ENCODE measurements at places on chromosomes 16 and 17.

DNA sequence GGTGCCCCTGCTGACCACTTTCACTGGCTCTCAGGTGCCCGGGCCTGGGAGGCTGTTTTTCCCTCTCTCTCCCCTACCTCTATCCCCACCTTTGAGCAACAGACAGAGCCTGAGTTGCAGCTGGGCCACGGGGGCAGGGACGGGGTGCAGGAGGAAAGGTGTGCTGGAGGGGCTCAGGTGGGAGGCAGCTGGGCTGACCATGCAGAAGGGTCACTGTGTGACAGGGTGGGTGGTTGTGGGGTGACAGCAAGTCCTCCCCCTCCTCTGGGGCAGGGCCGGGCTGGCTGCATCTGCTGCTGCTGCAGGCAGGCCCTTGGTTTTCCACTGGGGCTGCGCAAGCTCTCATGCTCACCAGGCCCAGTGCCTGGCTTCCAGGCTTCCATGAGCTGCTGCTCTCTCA lies 6.6 kb downstream of the ZNF319 start:
- DNase-seq, result no peak

DNA sequence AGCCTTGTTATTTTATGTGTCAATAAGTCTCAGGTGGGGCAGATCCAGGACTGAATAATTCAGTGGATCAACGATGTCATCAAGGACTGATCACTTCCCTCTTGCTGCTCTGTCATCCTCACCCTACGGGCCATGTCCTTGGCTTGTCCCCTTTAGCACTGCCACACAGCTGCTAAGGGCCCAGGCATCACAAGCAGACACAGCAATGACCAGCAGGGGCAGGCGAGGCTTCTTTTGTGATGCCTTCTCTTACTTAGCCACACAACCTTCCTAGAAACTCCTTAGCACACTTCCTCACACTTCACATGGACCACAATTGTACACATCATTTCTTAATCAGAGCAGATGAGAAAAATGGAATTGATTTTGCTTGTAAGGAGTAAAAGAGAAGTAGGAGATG lies 356.3 kb upstream of the SOX9 start:
- DNase-seq, result no peak

GRCh38 chr16:69111216-69111875 lies 5.9 kb downstream of the HAS3 start:
- DNase-seq, result no peak

DNA sequence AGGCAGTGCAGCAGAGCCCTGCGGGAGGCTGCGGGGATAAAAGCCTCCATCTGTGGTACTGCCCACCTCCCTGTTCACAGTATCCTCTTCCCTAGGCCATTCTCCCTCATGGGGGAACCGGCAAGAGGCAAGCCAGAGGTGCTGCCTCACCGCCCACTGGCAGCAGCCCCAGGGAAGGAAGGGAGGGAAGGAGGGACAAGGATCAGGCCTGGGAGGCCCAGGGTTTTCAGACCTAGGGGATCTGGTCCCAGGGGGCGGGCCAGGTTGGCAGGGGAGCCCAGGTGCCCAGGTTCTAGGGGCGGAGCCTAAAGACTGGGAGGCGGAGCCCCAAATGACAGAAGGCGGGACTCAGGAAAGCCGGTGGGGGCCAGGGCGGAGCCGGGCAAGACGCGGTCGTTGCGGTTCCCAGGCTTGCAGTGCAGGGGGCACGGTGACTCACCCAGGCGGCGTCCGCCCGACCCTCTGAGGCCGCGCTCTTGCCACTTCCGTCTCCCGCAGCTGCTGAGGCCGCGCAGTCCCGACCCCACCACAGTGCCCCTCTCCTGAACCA lies 3.0 kb upstream of the MTMR4 start:
- no peak for DNase-seq

GRCh38 chr17:80885947-80886582 lies 105.6 kb upstream of the CHMP6 start:
- no peak for DNase-seq

- no peak for DNase-seq
These were observed 587.3 kb upstream of the CDH5 start for GRCh38 chr16:65779201-65779600.

DNA sequence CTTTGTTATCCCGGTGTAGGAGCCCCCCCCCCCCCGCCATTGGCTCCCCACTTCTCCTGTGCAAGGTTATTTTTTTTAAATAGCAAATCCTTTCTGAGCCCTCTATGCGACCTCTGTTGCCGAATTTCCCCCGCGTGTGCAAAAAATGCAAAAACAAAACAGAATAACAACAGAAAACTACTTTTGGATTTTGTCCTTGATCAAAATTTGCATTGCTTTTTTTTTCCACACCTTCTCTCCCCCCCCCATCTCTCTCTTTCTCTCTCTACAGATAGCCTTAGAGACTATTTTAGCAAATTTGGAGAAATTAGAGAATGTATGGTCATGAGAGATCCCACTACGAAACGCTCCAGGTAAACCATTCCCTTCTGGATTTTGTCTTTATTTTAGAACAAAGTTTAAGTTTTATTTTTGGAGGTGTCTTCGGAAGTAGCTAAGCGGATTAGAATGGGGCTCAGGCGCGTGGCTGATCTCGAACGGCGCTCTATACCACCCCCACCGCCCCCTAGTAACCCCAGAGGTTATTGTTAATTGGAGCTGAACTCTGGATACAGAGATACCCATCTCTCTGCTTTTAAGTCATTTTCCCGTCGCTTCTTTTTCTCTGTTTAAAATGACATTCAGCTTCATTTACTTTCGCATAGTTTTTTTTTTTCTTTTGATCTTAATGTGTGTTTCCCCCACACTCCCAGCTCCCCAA lies 1.0 kb downstream of the MSI2 start:
- DNase-seq, result no peak

DNA sequence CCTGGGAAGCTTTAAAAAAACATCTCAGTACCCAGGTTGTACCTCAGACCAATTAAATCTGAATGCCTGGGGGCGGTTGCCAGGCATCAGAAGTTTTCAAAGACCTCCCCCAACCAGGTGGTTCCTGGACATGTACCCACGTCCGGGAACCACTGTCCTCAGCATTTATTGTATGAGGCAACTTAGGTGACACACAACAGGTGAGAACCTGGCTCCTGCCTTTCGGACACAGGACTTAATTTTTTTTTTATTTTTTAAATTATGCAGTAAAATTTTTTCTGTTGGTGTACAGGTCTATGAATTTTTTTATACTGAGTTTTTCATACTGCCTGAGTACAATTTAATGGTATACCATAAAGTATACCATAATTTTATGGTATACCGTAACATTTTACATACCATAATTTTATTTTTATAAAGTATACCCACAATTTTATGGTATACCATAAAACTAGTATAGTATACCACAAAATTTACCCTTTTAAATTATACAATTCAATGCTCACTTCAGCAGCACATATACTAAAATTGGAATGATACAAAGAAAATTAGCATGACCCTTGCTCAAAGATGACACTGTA lies 38.7 kb upstream of the DHX8 start:
- DNase-seq, result no peak

GRCh38 chr16:51542981-51543815 lies 392.1 kb upstream of the SALL1 start:
- DNase-seq, result no peak

GRCh38 chr17:37212179-37212578 lies 163.6 kb upstream of the C17orf78 start:
- peak; percentile 27 for DNase-seq

- DNase-seq, result peak; percentile 52
These were observed 6.8 kb downstream of the AXIN2 start for GRCh38 chr17:65554553-65555223.

- DNase-seq, result no peak
These were observed 5.0 kb downstream of the ABHD15 start for GRCh38 chr17:29561554-29562517.

DNA sequence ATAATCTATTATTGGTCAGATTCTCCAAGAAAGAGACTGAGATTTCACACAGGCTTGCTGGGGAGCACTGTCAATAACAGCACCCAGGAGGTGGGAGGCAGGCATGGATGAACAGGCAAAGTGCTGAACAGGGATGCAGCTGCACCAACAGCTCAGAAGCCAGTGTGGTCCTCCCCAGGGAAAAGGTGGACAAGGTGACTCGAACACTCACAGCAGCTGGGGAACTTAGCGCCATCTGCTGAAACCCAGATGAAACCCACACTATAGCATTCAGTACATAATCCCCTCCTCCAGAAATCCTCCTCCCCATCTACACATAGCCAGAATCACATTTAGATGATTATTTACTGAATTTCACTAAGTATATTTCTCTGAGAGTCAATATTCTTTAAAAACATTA lies 255.2 kb upstream of the WSB1 start:
- no peak for DNase-seq

Measured in fibroblast of skin of back (primary cell).